H54 (cell line): ENCODE measurements at places on chromosomes 5 and 9.

DNA sequence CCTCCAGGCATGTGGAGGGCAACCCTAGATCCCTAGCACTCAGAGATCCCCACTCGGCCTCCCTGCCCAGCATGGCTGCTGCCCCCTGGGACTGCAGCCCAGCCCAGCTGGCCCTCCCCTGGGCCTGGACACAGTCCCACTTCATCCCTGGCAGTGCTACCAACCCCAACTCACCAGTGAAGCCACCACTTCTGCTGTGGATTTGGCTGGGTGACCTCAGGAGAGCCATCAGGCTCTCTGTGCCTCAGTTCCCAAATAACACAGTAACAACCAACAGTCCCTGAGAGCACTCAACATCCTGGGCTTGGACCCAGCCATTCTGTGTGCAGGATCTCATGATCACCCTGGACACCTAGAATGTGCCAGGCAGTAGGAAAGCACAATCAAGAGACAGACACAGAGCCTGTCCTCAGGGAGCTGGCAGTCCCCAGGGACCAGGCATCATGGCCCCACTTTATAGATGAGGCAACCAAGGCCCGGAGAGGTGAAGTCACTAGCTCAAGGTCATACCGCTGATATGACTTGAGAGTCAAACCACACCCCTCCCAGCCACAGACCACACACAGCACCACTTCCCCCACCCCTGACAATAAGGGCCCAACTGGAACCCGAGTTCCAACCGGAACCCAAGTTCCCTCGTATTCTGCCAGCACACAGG lies 4.7 kb upstream of the PSMB7 start:
- no peak for DNase-seq

- DNase-seq, result no peak
Measured at GRCh38 chr5:116299746-116300640, 215.2 kb downstream of the COMMD10 start.

DNA sequence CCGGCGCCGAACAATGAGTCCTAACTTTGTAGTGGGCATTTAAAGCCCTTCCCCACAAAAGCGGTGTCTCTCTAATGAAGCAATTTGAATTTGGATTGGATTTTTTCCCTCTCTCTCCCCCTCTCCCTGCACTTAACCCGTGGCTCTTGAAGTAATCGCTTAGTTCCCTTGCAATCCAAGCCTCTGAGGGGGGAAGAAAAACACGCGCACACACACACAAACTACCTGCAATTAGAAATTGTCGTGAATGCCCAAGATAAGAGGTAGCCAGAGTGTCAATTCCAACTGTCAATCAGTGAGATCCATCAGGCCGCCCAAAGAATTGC lies 1.2 kb downstream of the LHX6 start:
- no peak for DNase-seq

DNA sequence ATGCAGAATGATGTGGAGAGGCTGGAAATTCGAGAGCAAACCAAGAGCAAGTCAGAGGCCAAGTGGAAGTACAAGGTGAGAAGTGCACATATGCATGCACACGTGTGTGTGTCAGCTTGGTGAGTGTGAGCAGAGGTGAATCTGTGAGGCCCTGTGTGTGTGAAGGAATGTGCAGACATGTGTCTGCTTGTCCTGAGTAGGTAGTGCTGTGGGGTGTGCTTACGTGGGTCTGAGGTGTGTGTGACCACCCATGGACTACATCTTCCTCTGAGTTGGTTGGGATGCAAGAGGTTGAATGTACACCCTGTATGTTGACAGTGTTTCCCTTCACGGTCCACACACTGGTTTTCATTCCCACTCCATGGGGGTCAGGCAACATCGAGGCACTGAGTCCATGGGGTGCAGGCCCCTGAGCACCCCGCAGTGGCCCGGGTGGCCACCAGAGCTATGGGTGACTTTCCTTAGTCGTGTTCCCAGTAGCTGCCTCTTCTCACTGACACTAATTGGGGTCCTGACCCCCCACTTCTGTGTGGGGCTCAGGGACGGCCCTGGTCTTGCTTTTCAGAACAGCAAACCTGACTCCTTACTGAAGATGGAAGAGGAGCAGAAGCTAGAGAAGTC lies 86.7 kb downstream of the PHF2 start:
- DNase-seq, result no peak

GRCh38 chr9:104795857-104796256 lies 31.9 kb downstream of the NIPSNAP3B start:
- DNase-seq, result no peak

DNA sequence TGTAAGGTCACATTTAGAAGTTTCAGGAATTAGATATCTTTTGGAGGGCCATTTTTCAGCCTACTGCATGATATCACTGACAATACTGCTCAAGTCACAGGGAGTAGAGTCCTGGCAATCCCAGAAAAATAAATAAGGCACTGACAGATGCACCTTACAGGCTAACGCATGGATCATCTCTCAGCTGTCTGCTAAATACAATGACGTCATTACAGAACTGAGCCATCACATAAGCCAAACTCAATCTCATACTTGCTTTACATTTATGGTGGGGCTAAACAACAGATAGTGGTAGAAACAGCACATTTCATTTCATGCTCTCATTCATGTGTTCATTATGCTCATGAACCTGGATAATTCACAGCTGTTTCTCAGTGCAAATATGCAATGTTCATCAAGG lies 243.7 kb downstream of the SEMA5A start:
- DNase-seq, result no peak

- no peak for DNase-seq
Measured at GRCh38 chr9:91824601-91825305, 125.3 kb downstream of the ROR2 start.

- no peak for DNase-seq
Measured at GRCh38 chr9:134570151-134570621, 71.4 kb upstream of the COL5A1 start.

DNA sequence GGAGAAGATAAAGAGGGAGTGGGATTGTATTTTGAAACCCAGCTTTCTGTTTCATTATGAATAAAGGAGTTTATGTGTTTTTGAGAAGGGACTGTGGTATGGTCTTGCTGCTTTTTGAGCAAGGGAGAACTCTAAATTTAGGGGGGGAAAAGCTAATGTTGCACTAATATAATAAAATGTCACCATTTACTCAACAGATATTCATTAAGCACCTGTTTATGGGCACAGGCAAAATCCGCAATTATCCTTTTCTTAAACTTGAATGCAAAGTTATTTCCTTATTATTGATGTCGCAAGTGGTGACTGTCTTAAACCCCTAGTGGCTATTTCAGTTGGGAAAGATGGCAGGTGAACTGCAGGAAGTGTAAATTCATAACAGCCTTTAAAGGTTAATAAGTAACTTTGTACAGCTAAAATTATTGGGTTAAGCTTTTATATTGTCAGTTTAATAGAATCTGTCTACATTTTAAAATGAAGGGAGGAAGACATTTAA lies 1.5 kb downstream of the CDC42SE2 start:
- no peak for DNase-seq

DNA sequence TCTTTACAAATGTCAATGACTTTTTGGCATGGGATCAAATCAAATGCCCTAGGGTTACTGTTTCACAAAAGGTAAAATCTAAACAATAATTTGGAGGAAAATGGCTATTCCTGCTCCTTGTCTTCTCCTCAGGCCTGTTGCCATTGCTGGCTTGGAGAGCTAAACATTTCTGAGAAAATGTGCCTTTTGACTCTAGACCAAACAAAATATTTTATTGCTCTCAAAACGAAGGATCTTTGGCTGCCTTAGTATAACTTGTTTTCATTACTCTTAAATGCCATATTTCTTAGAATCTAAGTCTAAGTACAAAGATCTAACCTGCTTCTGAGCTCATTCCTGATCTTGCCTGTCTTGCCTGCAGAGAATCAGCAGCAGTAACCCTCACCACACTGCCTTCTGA lies 116.6 kb downstream of the MUSK start:
- DNase-seq, result no peak

- DNase-seq, result peak; percentile 53
Measured at GRCh38 chr5:40904205-40904993, 4.9 kb upstream of the C7 start.

- no peak for DNase-seq
Measured at GRCh38 chr5:116573702-116574366, 789 bp downstream of the SEMA6A start.

GRCh38 chr9:121508415-121508814 lies 8.8 kb upstream of the GGTA1 start:
- DNase-seq, result no peak

- DNase-seq, result no peak
Measured at GRCh38 chr9:92652461-92652860, 17.5 kb downstream of the IPPK start.

- DNase-seq, result peak; percentile 99
Measured at GRCh38 chr9:126704157-126704891, 90.6 kb downstream of the LMX1B start.

GRCh38 chr5:124527220-124527991 lies 219.0 kb downstream of the ZNF608 start:
- no peak for DNase-seq

DNA sequence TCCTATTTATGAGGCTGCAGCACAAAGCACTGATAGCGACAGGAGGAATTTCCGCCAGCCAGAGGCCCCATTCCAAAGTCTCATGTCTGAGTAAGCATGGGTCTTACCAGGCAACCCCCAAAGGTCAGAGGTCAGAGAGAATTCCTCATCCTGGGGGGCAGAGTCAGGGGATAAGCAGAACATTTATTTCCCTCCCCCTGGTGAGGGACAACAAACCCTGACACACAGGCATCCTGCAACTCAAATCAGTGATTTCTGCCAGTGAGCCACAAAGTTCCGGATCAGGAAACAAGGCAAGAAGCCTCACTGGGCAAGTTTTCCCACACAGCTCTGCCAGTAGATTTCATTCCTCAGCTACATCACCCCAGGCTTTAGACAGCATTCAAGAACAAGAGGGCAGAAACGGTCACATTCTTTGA lies 37.0 kb downstream of the ADAMTS12 start:
- DNase-seq, result peak; percentile 22

DNA sequence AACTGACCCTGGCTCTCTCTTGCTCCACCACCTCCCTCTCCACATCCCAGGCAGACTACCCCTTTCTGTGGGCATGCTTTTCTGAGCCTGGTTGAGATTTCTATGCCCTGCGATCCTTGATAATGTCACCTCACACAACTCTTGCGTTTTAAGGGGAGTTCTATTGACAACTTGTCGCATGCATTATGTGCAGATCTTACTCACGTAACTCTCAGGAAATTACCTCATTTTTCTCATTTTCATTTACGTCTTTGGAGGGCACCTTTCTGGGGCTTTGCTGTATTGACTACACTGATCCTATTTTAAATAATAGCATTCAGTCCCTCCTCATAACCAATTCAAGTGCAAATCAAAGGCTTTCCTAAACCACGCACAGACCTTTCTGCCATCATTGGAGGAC lies 140.4 kb upstream of the WWC1 start:
- no peak for DNase-seq

DNA sequence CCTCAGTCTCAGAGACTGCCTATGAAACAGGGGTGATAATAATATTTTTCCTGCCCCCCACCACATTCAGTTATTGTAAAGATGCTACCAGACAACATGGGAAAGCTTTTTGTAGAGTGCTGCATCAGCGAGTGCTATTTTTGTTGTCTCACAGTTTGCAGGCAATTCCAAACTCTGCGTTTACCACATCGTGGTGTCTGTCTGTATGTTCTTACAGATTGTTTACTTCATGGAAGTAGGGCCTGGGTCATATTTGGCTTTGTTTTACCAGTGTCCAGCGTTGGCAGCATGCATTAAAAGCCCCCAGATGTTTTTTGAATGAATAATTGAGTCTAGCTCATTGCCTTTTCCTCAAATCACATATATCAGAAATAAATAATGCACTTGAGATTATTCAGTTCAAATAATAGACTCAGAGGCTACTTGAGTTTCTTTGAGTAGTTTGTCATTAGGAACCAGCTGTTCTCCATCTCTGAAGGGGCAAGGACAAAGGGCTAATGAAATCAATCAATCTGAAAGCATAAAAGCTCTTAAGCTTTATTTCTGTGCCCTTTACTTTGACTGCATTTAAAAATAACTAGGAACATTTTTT lies 243.7 kb downstream of the CWC27 start:
- DNase-seq, result no peak

DNA sequence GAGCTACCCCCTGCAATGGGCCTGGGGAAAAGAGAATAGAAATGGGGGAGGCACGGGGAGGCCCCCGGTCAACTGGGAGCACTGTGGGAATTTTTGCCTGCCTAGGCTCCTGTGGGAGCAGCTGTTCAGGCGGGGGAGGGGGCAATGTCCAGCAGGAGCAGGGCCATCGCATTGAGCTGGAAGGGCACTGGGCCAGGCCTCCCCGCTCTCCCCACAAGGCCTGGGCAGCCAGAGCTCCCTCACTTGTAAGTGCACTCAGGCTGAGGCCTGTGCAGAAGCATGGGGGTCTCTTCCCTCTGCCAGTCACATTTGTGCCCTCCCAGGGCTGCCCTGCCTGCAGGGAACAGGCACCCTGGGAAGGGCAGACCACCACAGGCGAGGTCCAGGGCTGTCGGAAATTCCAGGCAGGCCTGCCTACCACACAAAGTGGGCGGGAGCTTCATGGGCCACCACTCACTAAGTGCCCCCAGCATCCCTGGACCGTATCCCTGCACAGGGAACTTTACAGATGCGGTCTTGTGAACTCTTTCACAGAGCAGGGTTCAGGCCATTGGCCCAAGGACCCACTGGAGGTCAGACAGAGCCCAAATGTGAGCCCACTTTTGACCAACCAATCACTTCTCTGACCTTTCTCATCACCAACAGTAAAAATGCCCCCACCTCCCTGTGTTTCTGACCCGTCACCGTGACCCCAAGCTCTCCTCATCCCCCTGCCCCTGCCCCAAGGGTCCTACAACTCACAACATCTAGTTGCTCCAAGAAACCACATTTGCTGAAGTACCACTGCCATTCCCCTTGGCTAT lies 1.0 kb upstream of the CFAP157 start:
- DNase-seq, result no peak

DNA sequence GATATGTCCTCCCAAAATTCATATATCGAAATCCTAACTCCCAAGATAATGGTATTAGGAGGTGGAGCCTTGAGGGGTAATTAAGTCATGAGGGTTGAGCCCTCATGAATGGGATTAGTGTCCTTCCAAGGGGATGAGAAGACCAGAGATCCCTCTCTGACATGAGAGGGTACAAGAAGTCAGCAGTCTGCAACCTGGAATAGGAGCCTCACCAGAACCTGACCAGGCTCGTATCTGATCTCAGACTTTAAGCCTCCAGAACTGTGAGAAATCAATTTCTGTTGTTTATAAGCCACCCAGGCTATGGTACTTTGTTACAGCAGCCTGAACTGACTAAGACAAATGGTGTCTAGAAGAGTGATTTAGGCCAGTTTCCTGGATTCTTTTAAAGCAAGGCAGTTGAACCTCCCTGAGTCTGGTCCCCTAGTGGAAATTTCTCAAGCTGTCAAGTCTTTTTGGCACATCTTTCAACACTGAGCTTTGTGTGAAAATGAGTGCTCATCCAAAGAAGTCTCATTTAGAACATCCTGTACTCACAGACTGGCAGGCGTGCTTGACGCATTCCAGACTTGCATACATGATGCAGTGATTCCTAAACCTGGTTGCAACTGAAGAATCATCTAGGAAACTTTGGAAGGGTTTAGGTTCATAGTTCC lies 254.8 kb upstream of the PPP1R2B start:
- DNase-seq, result no peak

DNA sequence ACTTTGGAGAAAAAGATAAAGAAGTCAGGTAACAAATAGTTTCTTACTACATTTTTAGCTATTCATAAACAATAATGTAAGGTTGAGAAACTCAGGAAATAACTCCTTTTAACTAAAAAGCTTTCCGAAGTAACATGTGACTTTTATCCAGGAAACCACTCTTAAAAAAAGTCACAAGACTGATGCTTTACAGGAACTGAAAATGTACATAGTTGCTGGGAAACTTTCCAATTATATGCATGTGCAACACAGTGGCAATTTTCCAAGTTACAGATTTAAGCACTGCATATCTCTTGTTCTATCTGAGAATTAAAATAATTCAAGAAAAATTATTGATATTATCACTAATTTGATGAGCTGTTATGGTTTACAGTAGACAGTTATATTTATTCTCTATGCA lies 105.2 kb downstream of the CDH10 start:
- DNase-seq, result no peak
